Small intestine (tissue), 16 donors: ENCODE measurements at places on chromosomes 7 and 10.

- H3K27me3 ChIP-seq = no peaks in the 10 kb centered on the region
- no peak overlapping the region for H3K27ac ChIP-seq
- H3K4me3 ChIP-seq = no peak overlapping the region
- DNase-seq = peak; percentile 56
Measured at GRCh38 chr10:6498771-6499170, 81.3 kb downstream of the PRKCQ start.

DNA sequence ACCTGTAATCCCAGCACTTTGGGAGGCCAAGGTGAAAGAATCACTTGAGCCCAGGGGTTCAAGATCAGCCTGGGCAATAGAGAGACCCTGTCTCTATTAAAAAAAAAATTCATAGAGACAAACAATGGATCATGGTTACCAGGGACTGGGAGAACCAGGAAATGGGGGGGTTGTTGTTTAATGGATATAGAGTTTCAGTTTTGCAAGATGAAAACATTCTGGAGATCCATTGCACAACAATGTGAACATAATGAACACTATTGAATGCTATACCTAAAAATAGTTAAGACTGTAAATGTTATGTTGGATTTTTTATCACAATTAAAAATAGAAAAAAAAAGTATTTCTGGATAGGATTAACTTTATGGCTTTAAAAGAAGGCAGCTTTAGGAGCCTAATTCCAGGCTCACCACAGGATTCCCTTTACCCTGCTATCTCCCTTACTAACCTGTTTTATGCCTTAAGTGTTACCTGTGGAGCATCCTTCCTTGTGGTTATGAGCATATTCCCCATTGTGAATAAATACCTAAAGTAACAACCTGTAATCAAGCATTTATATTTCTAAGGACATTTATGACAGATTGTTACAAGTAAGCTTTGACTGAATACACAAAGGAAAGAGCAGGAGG is 45.1 kb upstream of the SGCE start:
- no peak overlapping the region for H3K4me3 ChIP-seq
- no peak for DNase-seq
- H3K4me1 ChIP-seq = no peaks in the 10 kb centered on the region

GRCh38 chr10:54745436-54745835 is 55.6 kb downstream of the PCDH15 start:
- no peaks in the 10 kb centered on the region for H3K36me3 ChIP-seq
- no peak overlapping the region for H3K27ac ChIP-seq
- no peak for DNase-seq
- H3K4me3 ChIP-seq = no peak overlapping the region

- no peaks in the 10 kb centered on the region for H3K4me1 ChIP-seq
- H3K36me3 ChIP-seq = no peaks in the 10 kb centered on the region
- H3K4me3 ChIP-seq = no peak overlapping the region
- H3K27me3 ChIP-seq = no peaks in the 10 kb centered on the region
Measured at GRCh38 chr7:70937424-70937823, 194.5 kb upstream of the GALNT17 start.
